Left lung (tissue), 14 donors: ENCODE measurements at places on chromosomes 2 and 18. TPM values are rescaled to one million over a fixed set of nuclear protein-coding genes. Genes with fewer than 3 reads are reported as not detected.

The CASP8 gene
- polyA plus RNA-seq = 20.8 TPM

The KLHL30 gene
- polyA plus RNA-seq = 0.18 TPM

The RNF181 gene
- 105 TPM for polyA plus RNA-seq

The ANKRD62 gene
- 0.10 TPM for polyA plus RNA-seq

The PREB gene
- 39.1 TPM for polyA plus RNA-seq

The FOXI3 gene
- 0.08 TPM for polyA plus RNA-seq

The THOC1 gene
- 118 TPM for polyA plus RNA-seq

The PDE1A gene
- 14.4 TPM for polyA plus RNA-seq

The SLC11A1 gene
- 0.95 TPM for polyA plus RNA-seq

The MAPK4 gene
- 1.1 TPM for polyA plus RNA-seq

The PSMA8 gene
- not detected for polyA plus RNA-seq

The SLC25A12 gene
- polyA plus RNA-seq = 24.5 TPM

The SULT1C2 gene
- 36.6 TPM for polyA plus RNA-seq

The ITPRIPL1 gene
- 6.1 TPM for polyA plus RNA-seq

The C2orf72 gene
- polyA plus RNA-seq = 0.62 TPM

The SOWAHC gene
- polyA plus RNA-seq = 11.6 TPM

The DLX1 gene
- 0.11 TPM for polyA plus RNA-seq

DNA sequence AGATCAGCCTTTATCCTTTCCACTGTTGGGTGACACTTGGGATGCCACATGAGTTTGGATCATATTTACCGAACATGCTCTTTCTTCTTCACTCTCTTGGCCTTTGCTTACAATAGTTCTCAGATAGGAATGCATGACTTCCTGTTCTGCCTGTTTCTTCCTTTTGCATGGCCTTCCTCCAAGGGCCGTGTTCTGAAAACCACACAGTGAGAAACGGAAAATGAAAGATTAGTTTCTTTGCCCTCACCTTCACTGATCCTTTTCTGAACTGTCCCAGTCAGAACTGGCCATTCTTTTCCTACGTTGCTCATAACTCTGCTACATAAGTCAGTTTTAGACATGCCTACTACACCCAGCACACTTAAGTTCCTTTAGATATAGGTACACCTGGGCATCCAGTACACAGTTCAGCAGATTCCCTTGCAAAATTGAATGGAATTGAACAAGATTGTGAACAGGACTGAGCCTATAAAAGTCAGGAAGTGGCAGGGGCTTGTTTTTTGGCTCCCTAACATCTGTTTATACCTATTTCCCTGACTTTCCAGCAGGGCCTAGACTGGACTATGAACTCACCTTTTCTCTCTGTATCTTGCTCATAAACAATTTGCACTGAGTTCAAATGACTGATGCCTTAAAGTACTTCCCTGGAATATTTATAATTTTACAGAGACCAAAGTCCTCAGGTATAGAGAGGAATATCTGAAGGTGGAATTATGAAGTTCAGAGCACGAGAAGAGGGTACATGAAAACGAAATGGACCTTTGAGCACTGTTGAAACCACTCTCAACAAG is 186.4 kb upstream of the ST6GAL2 start:
- DNase-seq = no peak

DNA sequence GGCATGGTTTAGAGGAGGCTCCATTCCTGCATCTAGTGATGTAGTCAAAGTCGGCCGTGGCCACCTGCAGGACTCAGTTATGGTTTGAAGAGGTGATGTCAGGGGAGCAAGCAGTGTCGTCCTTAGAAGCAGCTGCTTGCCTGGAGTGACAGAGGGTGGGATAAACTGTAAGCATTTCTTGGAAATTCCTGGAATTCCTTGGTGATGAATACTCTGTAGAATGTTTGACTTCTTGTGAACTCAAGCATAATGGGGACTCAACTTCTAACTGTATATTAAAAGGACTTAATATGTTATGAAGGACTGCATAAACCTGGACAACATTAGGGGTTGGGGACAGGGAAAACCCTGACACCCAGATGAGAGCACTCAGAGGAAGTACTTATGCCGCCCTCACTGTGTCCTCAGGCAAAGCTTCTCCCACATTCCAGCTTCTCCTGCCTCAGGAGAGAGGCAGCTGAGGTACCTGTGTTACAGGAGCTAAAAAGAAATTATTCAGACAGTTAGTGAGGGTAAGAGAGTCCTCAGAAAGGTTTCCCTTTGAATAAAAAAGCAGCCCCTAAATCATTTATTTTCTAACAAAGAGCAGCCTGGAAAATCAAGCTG is 459.9 kb upstream of the CELF4 start:
- no peak for DNase-seq

DNA sequence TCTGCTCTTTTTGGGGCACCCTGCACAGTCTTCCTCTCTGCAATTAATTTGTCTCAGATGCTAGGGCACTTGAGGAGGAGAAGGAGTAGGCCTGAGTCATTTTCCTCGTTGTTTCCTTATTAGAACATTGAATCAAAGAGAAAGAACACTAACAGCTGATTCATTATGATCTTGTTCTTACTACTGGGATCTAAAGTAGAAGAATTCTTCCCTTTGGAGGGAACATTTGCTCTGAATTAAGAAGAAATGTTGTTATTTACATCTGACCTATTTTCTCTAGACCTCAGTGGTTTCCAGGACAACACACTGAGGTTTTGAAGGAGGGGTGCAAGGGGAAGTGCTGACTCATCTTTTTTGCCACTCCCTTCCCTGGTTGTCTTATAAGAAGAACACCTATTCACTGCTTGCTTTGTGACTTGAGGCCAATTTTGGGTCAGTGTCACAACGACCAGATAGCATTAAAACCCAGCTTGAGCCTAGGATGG is 24.3 kb upstream of the STAT1 start:
- no peak for DNase-seq

DNA sequence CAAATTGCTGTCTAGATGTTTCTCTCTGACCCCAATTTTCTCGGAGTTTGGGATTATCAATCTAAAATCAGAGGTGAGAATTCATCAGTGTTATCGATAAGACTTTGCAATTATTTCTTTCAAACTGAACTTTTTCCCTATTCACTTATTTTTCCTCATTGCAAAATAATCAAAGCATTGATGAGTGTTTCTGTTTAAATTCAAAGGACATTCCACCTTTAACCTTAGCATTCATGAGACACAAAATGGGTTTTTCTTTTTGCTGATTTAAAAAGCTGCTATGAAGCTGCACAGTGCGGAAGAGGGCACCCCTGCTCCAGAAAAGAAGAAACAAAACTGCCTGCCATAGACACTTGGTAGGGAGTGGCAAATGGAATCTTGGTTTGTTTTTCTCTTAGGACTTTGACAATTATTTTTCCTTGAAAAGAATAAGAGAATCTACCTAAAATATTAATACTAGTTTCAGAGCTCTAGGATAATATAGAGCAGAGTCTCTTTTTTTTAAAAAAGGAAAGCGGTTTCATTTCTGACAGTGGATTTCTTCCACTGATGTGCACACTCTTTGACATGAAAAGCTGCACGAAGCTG is 203.4 kb downstream of the TGIF1 start:
- DNase-seq = no peak

GRCh38 chr18:50193796-50194630 is 934 bp downstream of the MYO5B start:
- peak; percentile 80 for DNase-seq

DNA sequence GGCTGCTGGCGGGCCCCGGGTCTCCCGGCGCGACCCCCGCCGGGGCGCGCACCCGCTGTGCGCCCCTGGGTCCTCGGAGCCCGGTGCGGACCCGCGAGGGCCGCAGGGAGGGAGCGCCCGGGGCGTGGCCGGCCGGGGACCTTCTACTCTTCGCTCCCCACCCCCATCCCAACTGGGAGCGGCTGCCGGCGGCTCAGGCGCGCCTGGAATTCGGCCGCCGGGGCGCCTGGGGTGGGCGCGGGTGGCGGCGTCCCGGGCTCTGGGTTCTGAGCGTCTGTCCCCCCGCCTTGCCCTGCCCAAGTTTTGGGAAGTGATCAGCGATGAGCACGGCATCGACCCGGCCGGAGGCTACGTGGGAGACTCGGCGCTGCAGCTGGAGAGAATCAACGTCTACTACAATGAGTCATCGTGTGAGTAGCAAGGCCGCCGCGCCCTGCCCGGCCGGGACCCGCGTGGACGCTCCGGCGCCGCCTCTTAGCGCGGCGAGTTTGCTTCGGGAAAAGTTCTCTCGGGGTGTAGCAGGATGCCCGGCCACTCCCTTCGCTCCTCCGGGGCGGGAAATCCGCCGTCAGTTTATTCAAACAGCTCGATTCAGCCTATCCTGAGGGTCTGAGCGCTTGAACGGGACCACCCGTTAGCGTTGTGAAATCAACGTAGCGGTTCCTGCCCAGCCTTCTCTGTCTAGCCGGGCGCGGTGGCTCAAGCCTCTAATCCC is 502 bp downstream of the TUBB6 start:
- DNase-seq = peak; percentile 85

DNA sequence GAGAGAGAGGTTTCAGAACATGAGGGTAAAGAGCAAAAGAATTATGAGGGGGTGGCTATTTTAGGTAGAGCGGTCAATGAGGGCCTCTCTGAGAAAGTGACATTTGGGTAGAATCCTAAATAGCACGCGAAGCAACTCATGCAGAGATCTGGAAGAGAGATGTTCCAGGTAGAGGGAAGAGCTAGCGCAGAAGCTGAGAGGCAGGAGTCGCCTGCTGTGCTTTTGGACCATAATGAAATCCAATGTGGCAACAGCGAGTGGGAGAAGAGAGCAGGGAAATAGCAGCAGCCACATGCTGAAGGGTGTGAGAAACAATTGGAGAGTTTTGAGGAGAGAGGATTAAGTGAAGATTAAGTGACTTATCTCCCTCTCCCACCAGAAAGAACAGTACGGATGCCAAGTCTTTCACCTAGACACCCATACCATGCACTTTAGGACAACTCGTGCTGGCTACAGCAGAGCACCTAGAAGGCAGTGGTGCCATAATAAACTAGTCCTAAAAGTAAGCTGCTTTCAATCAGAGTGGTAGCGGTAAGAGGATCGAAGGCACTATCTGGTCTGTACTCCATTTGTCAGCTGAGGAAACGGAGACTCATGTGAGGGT is 129.7 kb downstream of the LRP2 start:
- DNase-seq = no peak

- no peak for DNase-seq
Measured at GRCh38 chr2:159095813-159096212, 127.4 kb downstream of the TANC1 start.

- no peak for DNase-seq
Measured at GRCh38 chr2:100142393-100142792, at the start of gene AFF3. Gene AFF3 (minus strand): TSS chr2:100142590. CDS start chr2:100104454, 38,136 bp downstream.

DNA sequence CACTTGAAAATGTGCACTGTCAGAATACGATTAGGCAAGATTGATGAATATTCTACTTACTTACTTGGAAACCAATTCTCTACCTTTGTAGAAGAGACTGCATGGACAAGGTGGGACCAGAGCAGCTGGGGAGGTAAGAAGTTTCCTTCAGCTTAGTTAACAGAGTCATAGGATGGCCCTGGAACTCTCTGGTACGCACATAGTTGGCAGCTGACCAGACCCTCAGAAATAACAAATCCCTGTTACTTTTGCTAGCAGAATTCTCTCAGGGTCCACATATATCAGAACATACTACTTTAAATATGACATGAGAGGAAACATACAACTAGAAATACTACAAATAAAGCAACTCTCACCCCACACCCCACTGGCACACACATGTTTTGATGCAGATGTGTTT is 24.8 kb upstream of the STAT1 start:
- DNase-seq = no peak

- peak; percentile 14 for DNase-seq
Measured at GRCh38 chr18:64037812-64038414, 68.0 kb downstream of the SERPINB8 start.

DNA sequence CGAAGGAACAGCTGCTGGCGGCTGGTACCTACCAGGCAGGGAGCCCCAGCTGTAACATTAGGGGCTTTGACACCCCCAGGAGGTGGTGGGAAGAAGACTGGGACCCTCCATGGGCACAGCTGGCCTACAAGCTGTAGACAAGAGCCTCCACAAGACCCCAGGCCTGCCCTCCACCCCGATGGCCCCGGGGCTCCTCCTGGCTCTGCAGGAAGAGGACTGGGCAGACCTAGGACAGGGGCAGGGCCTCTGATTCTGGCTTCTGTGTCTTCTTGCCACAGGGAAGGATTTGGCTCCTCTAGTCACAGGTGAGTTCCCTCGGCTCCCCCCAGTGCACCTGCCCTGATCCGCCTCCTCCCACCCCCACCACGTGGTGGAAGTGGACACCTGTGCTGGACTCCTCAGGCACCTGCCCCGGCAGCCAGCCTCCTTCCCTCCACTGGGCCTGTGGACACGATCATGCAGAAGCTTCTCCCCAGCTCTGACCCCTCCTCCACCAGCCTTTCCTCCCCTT is 53.4 kb upstream of the ODC1 start:
- no peak for DNase-seq

DNA sequence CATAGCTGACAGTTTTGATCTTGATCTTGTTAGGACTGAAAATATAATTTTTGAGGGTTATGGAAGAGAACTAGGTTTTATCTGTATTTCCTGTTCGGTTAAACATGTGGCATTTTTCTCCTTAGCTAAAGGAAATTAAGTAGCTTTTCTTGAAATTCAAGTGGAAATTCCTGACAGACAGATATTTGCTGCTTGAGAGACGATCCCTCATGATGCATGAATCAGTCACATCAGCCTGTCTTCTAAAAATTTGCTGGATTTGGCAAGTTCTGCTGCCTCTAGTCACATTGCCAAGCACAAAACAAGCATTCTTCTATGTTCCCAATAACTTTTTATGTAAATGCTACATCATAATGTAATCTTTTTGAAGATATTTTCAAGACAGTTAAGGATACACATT is 201.8 kb upstream of the ATP5MC3 start:
- no peak for DNase-seq

DNA sequence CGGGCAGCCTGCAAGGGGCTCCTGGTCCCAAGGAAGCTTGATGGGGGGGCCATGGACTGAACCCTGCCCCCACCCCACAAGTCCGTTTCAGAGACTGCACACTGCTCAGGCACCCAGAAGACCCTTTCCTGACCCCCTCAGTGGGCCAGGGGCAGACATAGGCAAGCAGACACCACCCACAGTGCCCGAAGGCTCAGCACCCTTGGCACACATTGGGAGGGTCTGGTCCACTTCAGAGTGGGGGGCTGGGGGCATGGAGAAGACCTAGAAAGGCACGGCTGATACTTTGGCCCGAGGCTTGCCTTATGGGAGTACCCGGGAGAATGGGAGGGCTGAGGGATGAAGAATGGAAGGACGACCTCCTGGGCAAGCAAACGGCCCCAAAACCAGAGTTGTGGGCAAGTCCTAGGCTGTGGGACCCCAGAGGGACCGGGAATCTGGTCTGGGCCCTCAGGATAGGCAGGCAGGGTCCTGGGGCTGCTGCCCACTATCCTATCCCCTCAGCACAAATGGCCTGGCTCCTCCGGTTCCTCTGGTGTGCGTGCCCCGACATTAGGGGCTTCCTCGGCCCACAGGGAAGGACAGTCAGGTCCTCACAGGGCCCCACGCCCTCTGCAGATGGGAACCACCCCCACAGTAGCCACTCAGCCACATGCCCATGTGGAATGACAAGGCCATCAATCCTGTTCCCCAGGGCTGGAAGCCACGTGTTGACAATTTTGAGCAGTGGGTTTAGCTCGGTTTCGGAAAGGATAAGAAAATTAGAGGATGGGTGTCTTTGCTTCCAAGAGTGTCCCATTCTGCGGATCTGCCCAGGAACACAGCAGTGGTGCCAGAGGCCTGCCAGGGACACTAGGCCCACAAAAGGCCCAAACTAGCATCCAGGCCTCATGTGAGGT is 15.0 kb upstream of the GPC1 start:
- peak; percentile 28 for DNase-seq

GRCh38 chr2:20180676-20181648 is 44.0 kb downstream of the SDC1 start:
- peak; percentile 40 for DNase-seq

GRCh38 chr2:195733831-195734230 is 76.8 kb downstream of the SLC39A10 start:
- no peak for DNase-seq

GRCh38 chr18:41052625-41053024 is 902.4 kb upstream of the PIK3C3 start:
- DNase-seq = no peak

GRCh38 chr2:162403884-162404283 is 60.0 kb downstream of the GCA start:
- DNase-seq = no peak
